NCI-H446 (cell line): ENCODE measurements at places on chromosomes 16 and 17.
A peak's percentile ranks its signal among the peaks of the same experiment; 100 is the strongest.

- no peak for DNase-seq
Measured at GRCh38 chr17:66526827-66527226, 224.4 kb downstream of the PRKCA start.

DNA sequence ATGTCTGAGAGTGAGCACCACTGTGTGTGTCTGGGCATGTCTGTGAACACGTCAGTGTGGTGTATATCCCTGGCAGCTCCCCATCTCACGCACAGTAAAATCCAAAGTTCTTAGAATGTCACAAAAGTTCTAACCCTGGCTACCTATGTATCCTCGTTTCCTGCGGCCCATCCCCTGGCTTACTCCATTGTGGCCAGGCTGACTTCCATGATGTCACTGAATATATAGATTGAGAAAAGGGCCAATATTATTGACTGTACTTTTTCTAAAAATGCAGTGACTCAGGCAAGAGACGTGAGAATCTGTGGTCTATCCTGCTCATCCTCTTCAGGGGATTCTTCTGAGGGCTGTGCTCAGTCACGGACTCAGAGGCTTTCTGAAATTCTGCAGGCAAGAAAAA lies 963 bp upstream of the METTL22 start:
- DNase-seq = no peak

GRCh38 chr17:32508926-32509325 lies 22.1 kb downstream of the CDK5R1 start:
- no peak for DNase-seq

GRCh38 chr16:87126403-87127025 lies 190.7 kb downstream of the C16orf95 start:
- no peak for DNase-seq

GRCh38 chr16:66658143-66658859 lies 38.2 kb downstream of the CMTM4 start:
- no peak for DNase-seq

- no peak for DNase-seq
Measured at GRCh38 chr17:79732804-79733691, 2.3 kb downstream of the ENPP7 start.

- no peak for DNase-seq
Measured at GRCh38 chr16:83928341-83929055, 24.5 kb upstream of the OSGIN1 start.

DNA sequence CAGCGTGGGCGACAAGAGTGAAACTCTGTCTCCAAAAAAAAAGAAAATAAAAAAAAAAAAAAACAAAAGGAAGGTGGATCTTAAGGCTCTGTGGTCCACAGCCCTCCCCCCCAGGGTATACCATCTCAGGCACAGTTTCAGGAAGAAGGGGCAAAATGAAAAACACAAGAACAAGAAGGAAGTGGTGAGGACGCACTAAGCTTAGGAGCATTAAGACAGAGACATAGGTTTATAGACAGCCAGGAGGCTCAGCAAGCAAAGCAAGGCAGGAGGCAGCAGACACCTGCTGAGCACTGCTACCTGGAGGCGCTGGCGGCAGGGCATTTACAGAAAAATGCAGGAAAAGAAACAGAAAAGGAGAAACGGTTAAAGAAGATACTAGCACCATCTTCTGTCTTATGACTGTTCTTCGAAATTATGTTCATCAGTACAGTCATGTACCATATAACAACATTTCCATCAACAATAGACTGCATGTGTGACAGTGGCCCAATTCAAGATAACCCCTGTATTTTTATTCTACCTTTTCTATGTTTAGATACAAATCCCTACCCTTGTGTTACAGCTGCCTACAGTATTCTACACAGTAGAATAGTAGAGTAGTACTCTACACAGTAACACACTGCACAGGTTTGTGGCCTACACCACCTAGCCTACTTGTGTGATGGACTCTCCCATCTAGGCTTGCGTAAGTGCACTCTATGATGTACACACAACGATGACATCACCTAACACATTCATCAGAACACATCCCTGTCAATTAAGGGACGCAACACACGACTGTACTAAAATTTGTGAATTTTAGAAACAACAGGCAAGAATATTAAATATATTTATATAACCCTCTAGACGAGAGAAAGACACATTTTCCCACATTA lies 62.5 kb downstream of the XPO6 start:
- DNase-seq = no peak

DNA sequence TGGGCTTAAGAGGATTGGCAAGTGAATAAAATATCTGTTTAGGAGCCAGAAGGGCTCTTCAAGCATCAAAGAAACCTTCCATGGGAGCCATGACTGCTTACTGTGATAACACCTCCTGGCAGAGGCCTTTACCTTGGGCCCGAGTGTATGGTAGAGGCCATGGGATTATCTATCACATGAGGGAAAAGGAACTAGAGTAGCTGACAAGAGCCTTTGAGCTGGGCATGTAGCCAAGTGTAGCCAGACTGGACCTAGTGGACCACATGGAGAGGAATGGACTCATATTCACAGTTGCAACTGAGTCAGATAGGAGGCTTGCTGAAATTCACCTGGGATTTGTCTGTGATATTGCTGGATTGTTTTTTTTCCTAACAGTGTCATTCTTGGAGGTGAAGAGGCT lies 276.0 kb upstream of the ZFHX3 start:
- DNase-seq = peak; percentile 50

DNA sequence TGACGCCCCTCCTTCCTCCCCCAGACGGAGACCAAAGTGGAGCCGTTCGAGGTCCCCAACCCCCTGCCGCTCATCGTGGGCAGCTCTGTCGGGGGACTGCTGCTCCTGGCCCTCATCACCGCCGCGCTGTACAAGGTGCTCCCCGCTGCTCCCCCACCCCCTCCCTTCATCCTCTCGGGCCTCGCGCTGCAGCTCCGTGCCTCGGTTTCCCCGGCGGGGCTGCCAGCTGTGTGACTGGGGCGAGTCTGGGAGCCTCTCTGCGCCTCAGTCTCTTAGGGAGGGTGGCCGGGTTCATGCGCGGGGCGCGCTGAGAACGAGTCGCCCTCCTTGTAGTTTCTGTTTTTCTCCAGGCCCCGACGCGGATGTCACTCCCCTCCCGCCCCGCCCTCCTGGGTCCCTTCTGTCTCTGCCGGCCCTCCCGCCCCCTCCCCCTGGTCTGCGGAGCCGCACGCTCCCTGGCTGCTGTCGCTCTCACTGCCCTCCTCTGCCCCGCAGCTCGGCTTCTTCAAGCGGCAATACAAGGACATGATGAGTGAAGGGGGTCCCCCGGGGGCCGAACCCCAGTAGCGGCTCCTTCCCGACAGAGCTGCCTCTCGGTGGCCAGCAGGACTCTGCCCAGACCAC lies 23.7 kb upstream of the ITGAX start:
- no peak for DNase-seq
